ENCODE measurements at places on chromosomes 3 and 15.

DNA sequence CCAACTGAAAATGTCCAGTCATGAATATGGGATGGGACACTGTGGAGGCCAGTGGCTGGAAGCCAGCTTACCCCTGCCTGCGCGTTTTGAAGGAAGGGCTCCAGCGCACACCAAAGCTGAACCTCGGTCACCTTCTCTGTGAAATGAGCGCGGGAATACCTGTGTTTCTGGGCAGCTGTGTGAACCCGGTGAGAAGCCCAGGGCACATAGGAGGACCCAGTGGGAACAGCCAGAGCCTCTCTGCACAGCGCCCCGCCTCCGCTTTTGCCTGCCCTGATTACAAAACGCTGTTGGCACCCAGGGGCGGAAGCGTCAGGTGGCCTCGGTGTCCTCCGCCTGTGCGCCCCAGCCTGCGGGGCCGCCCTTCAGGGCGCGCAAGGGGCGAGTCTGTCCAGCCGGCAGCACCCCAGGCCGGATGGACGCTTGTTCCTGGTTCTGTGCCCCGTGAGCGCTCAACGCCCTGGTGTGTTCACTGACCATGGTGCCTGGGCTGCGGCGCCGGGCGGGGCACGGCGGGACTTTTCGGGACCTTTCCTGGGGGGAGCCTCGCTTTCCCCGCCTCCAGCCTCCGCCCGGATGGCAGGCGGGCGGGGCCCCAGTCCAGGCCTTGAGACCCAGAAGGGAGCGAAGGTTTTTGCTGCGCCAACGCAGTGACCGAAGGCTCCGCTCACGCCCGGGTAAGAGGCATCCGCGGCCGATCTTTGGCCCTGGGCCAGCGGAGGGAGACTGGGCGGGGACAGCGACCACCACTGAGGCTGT lies at the start of gene SQOR:
Gene SQOR (plus strand): TSS at position 598 of the 759 bp plus-strand sequence. CDS start 23,895 bp downstream, outside the sequence.
- peak; percentile 41 for DNase-seq

GRCh38 chr3:7340795-7341194 lies 479.9 kb downstream of the GRM7 start:
- no peak for DNase-seq

DNA sequence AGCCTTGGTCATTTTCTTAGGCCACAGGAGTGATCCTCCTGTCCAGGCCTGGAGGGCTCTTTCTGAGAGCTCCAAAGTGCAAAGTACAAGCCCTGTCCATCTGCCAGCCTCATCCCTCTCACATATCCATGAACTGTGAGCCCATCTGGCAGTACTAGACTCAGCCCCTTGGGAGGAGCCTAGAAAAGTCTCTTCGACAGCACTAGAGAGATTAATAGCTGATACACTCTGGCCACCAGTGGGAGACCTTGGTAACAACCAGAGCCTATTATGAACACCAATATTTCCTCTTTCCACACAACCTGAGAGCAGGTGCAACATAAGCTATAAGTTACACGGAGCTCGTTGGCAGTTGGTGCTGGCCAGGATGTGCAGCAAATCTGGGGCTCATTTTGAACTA lies 59.5 kb upstream of the DCLK3 start:
- DNase-seq, result no peak

DNA sequence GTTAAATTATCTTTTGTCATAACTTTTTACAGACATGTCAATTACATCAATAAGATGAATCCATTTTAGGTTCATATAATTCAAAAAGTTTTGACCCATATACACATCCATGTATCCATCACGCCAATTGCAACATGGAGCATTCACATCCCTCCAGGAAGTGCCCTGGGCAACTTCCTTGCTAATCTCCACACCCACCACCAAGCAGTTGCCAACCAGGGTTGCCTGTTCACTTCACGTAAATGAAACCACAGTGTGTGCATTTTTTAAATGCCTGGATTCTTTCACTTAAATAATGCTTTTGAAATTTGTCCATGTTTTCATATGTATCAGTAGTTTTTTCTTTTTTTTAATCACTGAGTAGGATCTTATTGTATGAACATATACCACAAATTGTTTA lies 40.7 kb upstream of the LYZL4 start:
- DNase-seq, result no peak

DNA sequence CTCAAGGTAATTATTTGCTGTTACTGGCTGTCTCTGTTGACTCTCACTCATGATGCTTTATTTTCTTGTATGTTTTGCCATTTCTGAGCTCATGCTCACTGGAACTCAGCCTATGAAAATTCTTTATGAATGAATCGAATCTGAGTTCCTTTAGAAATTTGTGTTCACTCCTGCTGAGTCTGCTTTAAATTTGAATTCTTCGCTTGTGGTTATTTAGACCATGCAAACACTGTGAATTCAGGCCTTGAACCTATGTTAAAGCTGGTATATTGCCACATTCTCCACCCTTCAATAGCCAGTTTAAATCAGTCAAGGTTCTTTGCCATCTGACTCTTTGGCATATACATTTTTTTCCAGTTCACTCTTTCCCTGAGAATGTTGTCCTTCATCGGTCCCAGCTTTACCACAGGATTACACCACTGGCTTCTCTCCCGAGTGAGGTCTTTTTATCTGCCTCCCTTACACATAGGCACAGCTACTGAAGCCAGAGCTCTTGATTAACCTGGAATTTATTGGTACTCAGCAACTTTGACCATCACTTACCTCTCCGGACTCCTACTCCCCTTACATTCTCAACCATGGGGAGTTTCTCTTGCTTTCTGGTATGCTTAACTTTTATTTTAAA lies 400.6 kb downstream of the VPS13C start:
- DNase-seq, result no peak

- DNase-seq, result no peak
Measured at GRCh38 chr3:189401196-189401595, 229.4 kb downstream of the TPRG1 start.

DNA sequence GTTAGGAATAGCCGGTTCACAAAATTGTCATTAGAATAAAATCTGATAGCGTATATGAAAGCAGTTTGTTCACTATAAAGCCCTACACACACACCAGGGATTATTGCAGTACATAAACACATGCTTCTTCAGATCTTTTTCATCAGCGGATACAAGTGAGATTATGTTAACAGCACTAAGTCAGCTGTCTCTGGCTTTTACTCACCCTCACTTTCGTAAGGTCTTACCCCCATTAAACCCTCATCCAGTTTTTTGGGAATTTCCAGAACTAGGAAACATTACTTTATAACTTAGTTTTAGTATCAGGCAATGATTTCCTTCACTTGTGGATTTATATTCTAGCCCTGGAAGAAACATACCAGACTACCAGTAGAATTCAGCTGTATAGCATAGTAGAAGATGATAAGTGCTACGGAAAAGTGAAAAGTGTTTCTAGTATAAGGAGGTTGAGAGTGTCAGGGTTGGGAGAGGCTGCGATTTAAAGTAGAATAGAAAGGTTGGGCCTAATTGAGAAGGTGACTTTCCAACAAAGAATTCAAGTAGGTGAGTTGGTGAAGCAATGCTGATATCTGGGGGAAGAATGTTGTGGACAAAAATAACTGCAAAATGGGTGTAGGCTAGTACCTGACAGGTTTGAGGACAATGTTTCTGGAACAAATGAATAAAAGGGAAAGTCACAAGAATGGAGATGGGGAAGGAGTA lies 22.7 kb downstream of the TMEM207 start:
- DNase-seq, result no peak

- no peak for DNase-seq
Measured at GRCh38 chr3:152203652-152204051, 65.1 kb upstream of the MBNL1 start.

GRCh38 chr3:5332270-5332956 lies 144.9 kb downstream of the EDEM1 start:
- DNase-seq, result no peak

GRCh38 chr15:62566248-62566647 lies 401.2 kb upstream of the C2CD4B start:
- DNase-seq, result no peak
